Fibroblast of mammary gland (primary cell): ENCODE measurements at places on chromosomes 6 and 20.

DNA sequence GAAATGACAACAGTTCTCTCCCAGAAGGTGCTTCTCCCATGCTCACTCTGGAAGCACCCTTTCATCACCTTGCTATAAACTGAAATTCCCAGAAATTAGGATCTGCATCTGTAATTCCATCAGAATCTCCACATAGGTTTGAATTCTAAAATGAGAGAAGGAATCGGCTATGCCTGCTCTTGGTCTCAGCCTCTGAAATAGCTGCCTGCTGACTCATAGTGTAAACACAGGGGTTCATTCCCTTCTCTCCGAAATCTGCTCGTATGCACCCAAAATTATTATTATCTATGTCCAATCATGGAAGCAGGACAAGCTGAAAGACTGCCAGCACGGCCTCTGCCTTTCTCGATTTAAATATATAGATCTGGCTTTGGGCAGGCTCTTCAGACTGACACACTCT is 74.6 kb upstream of the TAB2 start:
- DNase-seq: no peak

DNA sequence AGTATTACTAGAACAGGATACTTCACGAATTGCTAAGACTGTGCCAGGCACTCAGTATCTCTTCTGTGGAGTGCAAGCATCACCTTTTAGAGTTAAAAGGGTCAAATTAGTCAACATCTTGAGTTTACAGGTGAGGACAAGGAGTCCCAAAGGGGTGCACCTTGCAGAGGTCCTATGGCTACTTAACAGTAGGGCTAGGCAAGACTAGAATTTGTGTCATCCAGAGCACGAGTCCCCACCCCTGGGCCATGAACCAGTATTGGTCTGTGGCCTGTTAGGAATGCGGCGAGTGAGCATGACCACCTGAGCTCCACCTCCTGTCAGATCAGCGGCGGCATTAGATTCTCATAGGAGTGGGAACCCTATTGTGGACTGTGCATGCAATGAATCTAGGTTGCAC is 10.5 kb upstream of the DSTN start:
- no peak for DNase-seq

- DNase-seq: no peak
Observed at GRCh38 chr6:167416676-167417430, 92.0 kb downstream of the TTLL2 start.

- no peak for DNase-seq
Observed at GRCh38 chr20:42130810-42131596, 512.8 kb upstream of the CHD6 start.

DNA sequence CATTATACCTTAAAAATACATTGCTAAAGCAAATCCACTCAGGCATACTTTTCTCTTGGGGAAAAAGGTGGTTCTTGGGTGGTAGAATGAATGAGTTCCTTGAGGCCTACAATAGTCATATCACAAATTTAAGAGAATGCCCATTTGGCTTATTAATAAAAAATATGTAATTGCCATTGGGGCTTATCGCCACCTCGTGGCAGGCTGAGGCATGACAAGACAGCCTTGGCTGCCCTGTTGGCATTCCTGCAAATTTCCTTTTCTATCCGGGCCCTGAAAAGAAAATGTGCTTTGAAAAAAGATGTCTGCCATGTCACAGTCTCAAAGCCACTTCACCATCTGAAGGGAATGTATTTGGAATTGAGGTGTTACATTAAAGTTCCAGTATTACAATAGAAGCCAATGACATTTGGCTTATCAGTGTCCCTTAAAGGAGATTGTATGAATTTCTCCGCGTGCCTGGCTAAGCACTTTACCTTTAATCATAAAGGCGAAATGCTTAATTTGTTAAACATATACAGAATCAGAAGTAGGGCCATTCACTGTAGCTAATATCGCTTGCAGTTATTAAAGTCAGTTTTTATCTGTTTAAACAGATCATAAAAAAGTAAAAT is 188.3 kb upstream of the ZFP64 start:
- peak; percentile 17 for DNase-seq
